Left kidney (tissue), 8 donors: ENCODE measurements at places on chromosomes 5 and 9. TPM values are rescaled to one million over a fixed set of nuclear protein-coding genes. Genes with fewer than 3 reads are reported as not detected.

DNA sequence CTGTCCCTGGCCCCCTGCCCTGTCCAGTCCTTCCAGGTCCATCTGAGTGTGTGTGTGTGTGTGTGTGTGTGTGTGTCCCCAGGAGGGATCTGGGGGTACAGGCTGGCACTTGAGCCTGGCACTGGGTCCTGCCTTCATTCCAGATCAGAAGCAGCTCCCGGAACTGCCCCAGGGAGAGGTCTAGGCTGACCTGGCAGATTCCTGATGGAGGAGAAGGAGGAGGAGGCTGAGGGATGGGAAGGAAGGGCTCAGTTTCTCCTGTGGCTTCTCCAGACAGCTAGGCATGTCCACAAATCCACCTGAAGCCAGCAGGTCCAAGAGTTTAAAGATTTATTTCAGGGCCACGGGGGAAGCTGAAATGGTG lies 328 bp downstream of the NDST1 start:
- no peak for DNase-seq

DNA sequence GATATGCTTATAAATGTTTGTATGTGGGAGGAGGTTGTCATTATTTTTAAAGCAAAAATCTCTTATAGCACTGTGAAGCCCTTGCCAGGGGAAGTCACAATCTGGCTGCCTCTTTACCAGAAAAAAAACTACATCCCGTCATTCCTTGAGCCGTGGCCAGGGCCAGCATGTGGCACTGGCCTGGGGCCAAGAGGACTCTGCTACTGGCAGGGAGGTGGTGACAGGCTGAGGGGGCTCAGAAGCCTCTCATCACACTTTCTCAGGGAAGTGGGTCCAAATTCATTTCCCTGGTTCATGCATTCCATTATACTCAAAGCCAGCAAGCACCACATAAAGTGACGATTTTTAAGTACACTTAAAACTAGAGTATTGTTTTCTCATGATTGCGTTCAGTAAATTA lies 457.3 kb downstream of the ZNF608 start:
- no peak for DNase-seq

Gene OR13C3
- not detected for polyA plus RNA-seq

Gene HIGD2A
- 89.8 TPM for polyA plus RNA-seq

Gene CLIC3
- polyA plus RNA-seq, result not detected

DNA sequence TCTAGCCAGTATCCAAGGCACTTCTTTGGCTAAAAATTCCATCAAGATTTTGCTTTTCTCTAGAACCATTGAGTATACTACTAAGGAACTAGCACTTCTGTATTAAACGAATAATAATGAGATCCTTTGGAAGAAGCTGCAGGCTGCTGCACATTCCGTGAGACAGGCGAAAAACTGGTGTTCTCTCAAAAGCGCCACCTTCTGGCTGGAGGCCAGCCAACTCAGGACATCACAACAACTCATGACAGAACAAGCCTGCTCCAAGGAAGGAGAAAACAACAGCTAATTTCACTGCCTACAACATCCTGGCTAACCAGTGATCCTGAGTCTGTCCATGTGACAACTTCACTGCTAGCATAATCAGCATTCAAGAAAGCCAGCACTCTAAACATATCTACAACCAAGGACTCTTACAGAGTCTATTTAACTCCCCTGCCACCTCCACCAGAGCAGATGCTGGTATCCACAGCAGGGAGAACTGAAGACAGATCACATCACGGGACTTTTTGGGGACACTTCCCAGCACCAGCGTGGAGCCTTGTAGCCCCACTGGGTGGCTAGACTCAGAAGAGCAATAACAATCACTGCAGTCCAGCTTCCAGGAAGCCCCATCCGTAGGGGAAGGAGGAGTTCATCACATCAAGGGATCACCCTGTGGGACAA lies 150.5 kb downstream of the YTHDC2 start:
- DNase-seq, result no peak

DNA sequence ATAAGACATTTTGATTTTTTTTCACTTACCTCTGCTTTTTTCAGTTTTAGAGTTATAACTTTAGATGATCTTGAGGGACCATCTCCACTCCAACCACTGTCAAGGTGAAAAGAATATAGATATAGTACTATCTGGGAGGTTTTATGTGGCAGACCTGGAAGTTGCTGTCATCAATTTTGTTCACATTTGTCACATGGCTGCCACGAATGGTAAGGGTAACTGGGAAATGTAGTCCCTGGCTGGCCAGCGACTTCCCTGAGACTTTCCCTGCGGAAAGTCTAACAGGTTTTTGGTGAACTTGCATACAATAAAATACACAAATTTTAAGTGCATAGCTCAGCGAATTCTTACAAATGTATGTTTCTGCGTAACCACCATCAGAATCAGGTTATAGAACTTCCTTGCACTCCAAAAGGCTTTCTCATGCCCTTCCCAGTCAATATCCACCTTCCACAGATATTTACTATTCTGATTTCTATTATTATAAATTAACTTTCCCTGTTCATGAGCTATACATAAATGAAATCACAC lies 121.5 kb downstream of the MAT2B start:
- no peak for DNase-seq

DNA sequence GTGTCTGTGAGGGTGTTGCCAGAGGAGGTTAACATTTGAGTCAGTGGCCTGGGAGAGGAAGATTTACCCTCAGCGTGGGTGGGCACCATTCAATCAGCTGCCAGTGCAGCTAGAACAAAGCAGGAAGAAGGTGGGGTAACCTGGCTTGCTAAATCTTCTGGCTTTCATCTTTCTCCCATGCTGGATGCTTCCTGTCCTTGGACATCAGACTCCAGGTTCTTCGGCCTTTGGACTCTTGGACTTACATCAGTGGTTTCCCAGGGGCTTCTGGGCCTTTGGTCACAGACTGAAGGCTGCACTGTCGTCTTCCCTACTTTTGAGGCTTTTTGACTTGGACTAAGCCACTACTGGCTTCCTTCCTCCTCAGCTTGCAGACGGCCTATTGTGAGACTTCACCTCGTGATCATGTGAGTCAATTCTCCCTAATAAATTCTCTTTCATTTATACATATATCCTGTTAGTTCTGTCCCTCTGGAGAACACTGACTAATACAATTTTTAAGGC lies 38.1 kb downstream of the PBX3 start:
- DNase-seq, result no peak

Gene ATOX1
- 88.4 TPM for polyA plus RNA-seq

DNA sequence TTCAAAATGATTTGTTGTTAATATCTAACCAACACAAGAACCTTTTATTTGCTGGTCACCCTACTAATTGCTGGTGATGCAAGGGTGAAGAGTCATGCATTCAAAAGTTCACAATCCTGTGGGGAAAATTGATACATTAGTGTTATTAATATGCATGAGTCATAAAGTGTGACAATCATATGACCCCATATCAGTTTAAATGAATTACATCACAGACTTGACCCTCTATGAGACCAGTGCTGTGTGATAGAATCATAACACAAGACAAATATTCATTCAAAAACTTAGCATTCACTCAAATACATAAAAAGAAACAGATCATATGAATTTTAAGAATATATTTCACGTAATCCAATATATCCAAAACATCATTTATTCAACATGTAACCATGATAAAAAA lies 304.6 kb upstream of the CDH12 start:
- DNase-seq, result no peak

Gene FOXI1
- polyA plus RNA-seq, result 4.8 TPM

Gene MCIDAS
- polyA plus RNA-seq, result 0.71 TPM

Gene FAM200C
- polyA plus RNA-seq, result 18.8 TPM

Gene MUSK
- 0.15 TPM for polyA plus RNA-seq

GRCh38 chr5:135835766-135836165 lies 1.3 kb downstream of the SLC25A48 start:
- no peak for DNase-seq

- no peak for DNase-seq
Measured at GRCh38 chr5:115941051-115941675, 21.1 kb upstream of the LVRN start.

GRCh38 chr5:76790632-76791290 lies 28.1 kb upstream of the F2RL1 start:
- DNase-seq, result no peak

DNA sequence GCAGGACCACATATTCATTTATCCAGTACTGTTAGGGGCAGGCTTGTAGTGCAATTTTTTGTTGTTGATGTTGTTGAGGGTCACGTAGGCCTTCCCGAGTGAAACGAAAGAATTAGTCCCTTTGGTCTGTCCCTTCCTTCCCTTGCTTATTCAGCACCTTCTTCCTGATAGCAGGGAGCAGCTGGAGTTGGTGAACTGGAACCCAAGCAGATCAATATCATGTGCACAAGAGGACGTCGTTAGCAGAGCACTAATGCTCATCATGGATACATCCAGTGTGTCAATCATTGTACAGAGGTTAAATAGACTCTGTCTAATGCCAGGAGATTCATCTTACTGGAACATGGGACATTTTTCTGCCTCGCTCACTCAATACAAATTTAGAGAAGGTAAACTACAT lies 33.0 kb upstream of the MAP1B start:
- no peak for DNase-seq

DNA sequence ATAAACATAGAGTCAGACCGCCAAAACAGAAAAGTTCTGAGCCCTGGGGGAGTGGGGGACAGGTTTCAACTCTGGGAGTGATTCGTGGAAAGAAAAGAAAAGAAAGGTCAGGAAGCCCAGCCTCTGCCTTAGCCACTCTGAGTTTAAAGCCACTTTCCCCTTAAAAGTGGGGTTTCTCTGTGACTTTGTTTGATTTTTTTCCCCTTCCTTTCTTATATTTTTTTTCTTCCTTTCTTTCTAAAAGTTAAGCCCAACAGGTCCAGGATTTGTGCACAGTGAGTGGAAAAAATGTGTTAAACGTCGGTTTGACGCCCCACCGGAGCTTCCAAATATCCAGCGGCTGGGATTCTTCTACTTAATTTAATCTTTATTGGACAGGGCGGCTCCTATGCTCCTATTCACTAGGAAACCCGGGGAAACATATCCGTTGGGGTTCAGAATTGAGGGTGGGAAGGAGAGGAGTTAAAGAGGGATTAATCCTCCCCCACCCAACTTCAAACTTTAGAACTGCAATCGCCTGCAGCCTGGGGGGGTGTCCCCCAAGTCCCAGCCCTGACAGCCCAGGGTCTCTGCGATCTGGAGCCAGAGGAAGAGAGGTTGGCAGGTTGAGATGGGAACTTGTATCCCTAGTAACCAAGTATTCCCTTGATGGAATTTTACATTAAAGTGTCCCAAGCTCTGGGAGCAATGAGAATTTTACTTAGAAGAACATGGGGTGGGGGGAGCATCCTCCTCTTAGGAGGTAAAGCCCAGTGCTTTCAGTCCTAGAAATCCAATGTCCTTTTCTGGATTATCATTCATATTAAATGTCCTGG lies 6.3 kb downstream of the NR2F1-AS1 start:
- peak; percentile 46 for DNase-seq

DNA sequence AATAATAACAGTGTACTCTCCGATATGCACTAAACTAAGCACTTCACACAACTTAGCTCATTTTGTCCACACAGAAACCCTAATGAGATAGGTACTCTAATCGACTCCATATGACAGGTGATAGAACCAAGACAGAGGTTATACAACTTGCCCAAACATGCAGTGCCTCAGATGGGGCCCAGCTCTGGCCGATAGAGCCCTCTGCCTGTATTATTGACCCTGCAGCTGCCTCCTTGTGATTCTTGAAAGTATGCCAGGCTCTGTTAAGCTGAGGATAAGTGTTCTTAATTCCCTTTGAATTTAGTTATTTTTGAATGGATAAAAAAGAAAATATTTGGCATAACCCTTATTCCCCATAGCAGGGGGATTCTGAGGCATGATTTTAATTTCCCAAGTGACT lies 78.5 kb downstream of the HMHB1 start:
- DNase-seq, result no peak

DNA sequence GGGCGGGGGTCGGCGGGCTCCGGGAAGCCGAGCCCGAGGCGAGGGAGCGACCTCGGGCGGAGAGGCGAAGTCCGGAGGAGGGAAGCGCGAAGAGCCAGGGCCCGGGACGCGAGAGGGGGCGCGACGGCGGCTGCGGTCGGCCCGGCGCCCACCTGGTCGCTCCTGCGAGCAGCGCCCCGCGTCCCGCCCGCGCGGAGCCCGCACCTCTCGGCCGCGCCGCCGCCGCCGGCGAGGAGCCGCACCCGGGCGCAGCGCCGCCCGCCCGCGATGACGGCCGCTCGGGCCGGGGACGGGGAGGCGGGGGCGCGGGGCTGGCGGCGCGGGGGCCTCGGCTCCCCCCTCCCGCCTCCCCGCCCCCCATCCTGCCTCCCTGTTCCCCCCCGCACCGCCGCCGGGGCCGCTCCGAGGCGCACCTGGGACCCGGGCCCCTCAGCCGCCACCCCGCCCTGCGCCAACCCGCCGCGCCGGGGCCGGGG lies 2.6 kb downstream of the NR5A1 start:
- no peak for DNase-seq

- DNase-seq, result no peak
Measured at GRCh38 chr9:99189887-99190596, 31.7 kb downstream of the ALG2 start.

DNA sequence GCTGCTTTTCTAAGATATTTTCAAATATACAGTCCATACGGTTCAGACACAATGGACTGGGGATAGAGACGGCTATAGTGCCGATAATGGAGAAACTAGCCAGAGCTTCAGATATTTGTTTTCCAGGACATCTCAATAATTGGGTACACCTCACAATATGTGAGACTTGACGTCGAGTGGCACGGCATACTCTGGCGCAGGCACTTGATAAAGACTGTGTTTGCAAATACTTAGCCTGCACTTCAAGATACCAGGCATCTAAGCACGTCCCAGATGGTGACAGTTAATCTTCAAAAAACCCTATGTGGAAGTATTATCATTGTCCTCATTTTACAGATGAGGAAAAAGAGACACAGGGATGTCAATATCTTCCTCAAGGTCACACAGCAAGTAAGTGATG lies 48.5 kb downstream of the SEMA5A start:
- no peak for DNase-seq

Gene TRIM7
- polyA plus RNA-seq, result 0.13 TPM

GRCh38 chr5:6649681-6650080 lies 16.4 kb downstream of the SRD5A1 start:
- DNase-seq, result no peak

GRCh38 chr9:38768351-38768761 lies 48.4 kb upstream of the FAM240B start:
- no peak for DNase-seq

Gene HBEGF
- polyA plus RNA-seq, result 7.9 TPM

DNA sequence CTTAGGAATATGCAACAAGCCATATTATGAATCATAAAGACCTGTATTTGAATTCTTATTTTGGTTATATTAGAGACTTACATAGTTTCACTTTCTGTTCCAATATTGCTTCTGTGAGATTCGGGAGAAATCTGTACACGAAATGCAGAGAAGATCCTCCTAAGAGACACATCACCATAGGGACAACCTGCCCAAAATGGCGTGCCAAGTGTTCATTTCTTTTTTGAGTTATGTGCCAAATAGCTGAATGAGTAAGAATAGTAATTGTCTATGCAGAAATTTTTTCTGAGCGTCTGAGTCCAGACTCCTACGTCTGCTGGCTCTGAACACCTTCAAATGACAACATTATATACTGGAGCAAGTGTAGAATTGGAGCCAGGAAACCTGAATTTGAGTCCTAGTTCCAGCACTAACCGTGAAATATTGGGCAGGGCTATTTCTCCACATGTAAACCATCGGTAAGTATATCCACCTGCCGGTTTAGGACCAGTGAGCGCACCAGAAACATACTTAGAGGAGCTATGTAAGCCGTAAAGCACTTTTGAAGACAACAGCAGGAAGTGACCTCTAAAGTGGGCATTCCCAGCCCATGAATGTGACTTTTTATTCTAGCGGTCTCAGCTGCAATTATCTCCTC lies 163.9 kb upstream of the DMRT1 start:
- no peak for DNase-seq

Gene SLC6A7
- 0.12 TPM for polyA plus RNA-seq

Gene SPACA9
- 7.8 TPM for polyA plus RNA-seq

Gene ADRB2
- polyA plus RNA-seq, result 0.27 TPM

GRCh38 chr5:31999470-31999869 lies 174.6 kb downstream of the GOLPH3 start:
- no peak for DNase-seq
